ENCODE measurements at places on chromosomes 5 and 9. TPM values are rescaled to one million over a fixed set of nuclear protein-coding genes. Genes with fewer than 3 reads are reported as not detected.

Gene PCDHB15
- total RNA-seq = 5.6 TPM

- no peak for DNase-seq
Observed at GRCh38 chr5:171705830-171706468, 79.7 kb upstream of the SMIM23 start.

DNA sequence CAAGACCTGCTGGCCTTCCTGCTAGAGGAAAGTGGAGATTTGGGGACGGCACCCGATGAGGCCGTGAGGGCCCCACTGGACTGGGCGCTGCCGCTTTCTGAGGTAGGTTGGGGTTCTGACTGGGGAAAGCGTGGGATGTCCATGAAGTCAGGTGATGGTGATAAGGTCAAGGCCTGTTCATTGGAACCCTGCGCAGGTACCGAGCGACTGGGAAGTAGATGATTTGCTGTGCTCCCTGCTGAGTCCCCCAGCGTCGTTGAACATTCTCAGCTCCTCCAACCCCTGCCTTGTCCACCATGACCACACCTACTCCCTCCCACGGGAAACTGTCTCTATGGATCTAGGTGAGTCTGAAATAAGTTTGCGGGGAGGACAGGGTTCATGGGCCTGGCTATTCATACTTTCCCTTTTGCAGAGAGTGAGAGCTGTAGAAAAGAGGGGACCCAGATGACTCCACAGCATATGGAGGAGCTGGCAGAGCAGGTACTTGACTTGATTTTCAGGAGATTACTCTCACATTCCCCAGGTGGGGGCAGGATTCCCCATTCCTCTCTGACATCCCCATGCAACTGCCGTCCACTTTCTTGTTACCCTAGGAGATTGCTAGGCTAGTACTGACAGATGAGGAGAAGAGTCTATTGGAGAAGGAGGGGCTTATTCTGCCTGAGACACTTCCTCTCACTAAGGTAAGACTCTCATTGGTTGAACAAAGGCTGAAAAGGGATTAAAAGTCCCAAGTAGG, 505 bp downstream of the CREB3 start:
- no peak for DNase-seq

DNA sequence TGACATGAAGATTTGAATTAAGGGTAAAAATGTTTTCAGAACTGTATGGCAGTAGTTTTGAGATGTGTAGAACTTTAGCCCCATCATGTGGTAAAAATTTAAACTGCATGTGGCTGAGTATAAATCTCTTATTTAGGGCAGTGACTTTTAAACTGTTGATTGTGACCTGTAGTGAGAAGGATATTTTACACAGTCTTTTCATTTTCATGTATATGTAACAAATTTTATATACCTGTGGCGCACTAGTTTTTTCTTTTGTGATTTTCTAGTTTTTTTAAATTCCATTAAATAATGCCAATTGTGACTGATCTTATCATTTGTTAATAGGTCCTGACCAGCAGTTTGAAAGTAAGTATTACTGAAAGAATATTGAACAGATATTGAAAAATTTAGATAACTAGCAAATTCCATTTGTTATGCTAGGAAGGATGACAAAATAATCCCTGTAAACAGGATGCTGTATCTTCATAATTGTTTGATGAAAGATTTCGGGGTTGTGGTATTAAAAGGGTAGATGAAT, 47.2 kb downstream of the GPBP1 start:
- peak; percentile 34 for DNase-seq

DNA sequence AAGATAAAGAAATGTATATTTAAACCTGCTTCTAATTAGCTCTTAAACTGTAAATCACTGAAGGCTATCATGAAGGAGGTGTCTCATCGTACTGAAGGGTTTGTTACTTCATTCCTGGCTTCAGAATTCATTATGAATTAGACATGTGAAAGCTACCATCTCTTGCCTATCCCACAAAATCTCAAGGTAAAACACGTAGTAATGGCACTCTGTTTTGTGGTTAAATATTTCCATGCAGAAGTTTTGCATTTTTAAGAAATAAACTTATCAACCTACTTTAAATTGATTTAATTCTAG, 490.7 kb upstream of the NUDT12 start:
- DNase-seq = no peak

DNA sequence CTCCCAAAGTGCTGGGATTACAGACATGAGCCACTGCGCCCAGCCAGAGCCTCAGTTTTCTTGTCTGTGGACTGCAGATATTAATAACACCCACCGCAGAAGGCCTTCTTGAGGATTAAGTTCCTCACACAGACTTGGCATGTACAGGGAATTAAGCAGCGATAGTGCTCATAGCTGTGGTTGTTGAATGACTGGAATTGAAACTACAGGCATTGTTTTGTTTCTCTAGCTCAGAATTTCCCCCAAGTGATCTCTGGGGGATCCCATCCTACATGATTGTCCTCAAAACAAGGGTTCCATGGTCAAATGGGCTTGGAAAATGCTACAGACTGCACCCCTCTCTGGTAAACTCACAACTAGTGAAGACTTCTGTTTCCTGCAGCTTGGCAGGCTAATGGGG, 44.2 kb upstream of the TDRD7 start:
- no peak for DNase-seq

- no peak for DNase-seq
Observed at GRCh38 chr9:22700171-22700570, 253.5 kb downstream of the DMRTA1 start.

GRCh38 chr9:116713271-116713670, 26.2 kb downstream of the TRIM32 start:
- no peak for DNase-seq

Gene OTP
- 3.1 TPM for total RNA-seq

Gene UBQLN1
- total RNA-seq = 109 TPM

- DNase-seq = peak; percentile 26
Observed at GRCh38 chr9:21031091-21031807, at the start of gene HACD4. HACD4 (minus strand) TSS chr9:21031640; CDS start chr9:21031590, 50 bp downstream.

GRCh38 chr5:111447822-111448221, 64.5 kb downstream of the STARD4 start:
- DNase-seq = no peak

- no peak for DNase-seq
Observed at GRCh38 chr5:10559871-10560270, 4.0 kb upstream of the ANKRD33B start.

- no peak for DNase-seq
Observed at GRCh38 chr9:88660611-88661010, 125.6 kb downstream of the NXNL2 start.

Gene IFNB1
- total RNA-seq = not detected

Gene MYMK
- not detected for total RNA-seq

- DNase-seq = no peak
Observed at GRCh38 chr9:36078051-36078450, 41.3 kb downstream of the RECK start.

DNA sequence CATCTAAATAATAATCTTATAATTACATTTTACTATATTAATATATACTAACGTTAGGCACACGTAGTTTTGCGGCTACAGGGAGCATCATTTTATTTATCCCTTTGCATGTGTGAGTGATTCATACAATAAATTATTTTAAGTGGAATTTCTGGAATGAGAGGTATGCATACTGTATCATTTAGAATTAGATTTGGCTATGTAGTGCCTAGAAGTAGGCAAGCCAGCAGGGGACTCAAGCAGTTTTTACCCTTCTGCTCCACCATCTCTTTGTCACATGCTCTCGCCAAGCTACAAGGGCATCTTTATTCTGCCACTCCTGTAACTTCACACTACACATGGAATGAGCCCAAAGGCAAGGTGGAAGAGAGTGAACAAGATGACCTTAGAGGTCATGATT, 60.8 kb downstream of the MEGF10 start:
- DNase-seq = no peak

- no peak for DNase-seq
Observed at GRCh38 chr5:16819522-16820167, 116.4 kb downstream of the MYO10 start.

GRCh38 chr5:116645627-116646026, 71.0 kb upstream of the SEMA6A start:
- DNase-seq = no peak

DNA sequence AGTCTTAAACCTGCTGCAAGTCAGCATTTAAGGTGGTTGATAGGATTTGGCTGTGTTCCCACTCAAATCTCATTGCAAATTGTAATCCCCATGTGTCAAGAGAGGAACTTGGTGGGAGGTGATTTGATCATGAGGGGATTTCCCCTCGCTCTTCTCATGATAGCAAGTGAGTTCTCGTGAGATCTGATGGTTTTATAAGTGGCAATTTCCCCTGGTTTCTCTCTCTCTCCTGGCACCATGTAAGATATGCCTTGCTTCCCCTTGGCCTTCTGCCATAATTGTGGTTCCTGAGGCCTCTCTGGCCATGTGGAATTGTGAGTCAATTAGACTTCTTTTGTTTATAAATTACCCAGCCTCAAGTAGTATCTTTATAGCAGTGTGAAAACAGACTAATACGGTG, 84.3 kb upstream of the SMC2 start:
- DNase-seq = no peak

GRCh38 chr5:132275367-132276220, 18.1 kb downstream of the PDLIM4 start:
- DNase-seq = no peak

GRCh38 chr9:15295761-15296405, 11.1 kb downstream of the TTC39B start:
- DNase-seq = no peak

Gene SPINK4
- not detected for total RNA-seq

Gene SLC24A2
- 0.14 TPM for total RNA-seq

Gene CD74
- 6.3 TPM for total RNA-seq

DNA sequence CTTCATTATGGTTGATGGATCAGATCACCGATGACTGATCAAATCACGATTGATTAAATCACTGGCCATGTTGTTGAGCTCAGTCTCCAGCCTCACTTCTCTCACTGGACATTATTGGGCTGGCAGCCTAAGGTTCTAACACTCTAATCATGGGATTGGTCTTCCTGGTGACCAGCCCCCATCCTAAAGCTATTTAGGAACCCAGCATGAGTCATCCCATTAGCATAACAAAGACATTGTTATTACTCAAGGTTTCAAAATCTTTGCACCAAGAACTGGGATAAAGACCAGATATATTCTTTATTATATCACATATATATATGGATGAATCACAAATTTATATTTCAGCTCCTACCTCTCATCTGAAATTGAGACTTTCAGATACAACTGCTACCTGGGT, 272.1 kb upstream of the IL12B start:
- no peak for DNase-seq

Gene LRRC19
- not detected for total RNA-seq

DNA sequence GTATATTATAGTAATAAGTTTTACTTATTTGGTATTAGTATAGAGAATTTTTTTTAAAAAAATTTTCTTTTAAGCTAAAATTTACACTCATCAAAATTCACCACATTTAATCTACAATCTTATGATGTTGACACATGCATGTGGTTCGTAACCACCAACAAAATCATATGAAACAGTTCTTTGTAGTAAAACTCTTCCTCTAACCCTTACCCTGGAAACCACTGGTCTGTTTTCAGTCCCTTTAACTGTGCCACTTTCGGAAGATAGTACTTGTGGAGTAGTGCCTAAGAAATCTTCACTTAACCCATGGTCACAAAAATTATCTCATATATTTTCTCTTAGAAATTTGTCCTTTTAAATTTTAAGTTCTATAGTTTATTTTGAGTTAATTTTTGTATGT, 1498.8 kb downstream of the MAT2B start:
- no peak for DNase-seq

DNA sequence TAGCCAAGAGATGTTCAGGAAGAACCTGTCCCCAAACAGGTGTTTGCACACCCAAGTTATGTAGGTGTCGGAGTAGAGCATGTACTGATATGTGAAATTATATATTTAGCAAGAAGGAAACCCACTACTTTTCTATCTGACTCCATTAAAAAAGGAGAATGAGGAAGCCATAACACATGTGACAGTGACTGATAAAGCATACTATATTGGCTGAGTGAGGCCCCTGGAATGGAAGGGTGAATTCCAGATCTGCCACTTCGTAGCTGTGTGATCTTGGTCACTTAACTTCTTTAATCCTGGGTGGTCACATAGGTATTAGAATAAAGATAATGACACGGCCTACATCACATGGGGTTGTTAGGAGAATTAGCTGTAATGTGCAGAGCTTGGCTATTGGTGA, 116.0 kb upstream of the MAN2A1 start:
- DNase-seq = no peak

Gene WNK2
- 34.3 TPM for total RNA-seq

GRCh38 chr9:36484124-36484523, 84.1 kb upstream of the RNF38 start:
- no peak for DNase-seq

DNA sequence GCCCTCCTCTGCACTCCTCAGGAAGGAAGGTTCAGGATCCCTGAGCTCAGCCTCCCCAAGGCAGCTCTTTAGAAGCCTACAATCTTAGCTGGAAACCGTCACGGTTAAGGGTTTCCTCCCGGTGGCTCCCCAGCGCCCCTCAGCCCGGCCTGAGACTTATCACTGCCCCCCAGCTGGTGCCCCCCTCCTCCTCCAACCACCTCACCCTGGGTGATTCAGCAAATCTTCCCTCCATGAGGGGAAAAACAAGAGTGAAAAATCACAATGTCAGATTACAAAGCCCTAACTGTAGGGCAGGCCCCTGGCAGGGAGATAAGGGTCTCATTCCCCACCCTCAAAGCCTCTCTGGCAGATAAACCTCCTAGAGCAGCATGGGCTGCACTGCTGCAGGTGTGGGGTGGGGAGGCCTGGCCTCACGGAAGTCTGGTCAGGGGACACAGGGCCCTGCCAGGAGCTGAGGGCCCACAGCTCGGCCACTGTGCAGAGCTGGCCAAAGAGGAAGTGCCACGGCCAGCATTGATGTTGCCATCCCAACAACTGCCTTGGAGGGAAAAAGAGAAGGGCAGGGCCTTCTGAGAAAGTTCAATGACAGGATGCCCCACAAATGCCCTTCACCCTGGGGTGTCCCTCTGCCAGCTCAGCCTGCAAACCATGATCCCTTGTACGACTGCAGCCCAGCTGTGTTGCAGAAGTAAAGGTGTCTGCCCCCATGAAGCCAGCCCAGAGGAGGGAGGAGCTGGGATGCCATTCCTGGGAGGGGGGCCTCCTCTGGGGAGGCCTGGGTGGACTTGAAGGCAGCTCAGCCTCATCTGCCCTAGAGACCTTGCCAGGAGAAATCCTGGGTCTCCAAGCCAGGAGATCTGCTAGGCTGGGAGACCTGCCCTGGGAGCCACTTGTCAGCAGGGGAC, 25.9 kb downstream of the GFI1B start:
- DNase-seq = no peak

GRCh38 chr5:32625547-32625946, 40.2 kb downstream of the SUB1 start:
- DNase-seq = no peak

GRCh38 chr5:112772124-112772523, 34.4 kb downstream of the APC start:
- no peak for DNase-seq

Gene C9
- not detected for total RNA-seq

DNA sequence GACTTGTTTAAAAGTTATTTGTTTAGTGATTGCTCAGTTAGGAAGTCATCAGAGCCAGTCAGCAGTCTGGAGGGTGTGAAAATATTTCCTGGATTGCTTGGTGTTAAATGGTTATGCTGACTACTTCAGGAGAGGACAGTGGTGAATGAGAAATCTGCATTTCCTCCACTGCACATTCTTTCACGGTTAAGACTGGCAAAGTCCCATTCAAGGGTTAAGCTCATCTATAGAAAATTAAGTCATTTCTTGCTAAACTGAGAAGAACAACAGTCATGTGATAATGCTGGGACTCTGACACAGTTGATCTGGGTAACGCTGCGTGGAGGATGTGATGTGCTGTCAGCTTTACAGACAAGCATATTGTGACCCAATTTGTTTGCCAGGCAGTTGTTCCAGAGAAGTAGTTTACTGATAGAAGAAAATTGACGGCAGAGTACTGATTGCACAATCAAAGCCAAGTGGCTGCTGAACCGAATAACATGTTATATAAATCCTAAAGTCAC, 80.4 kb downstream of the GRAMD2B start:
- no peak for DNase-seq

Gene RAB3C
- 21.7 TPM for total RNA-seq
